Fibroblast of lung (primary cell): ENCODE measurements at places on chromosomes 2 and 18. TPM values are rescaled to one million over a fixed set of nuclear protein-coding genes. Genes with fewer than 3 reads are reported as not detected.

- DNase-seq = no peak
Observed at GRCh38 chr2:64985447-64985846, 3.8 kb upstream of the SLC1A4 start.

Gene SCG2
- 1.4 and 2.9 TPM in 2 replicates for polyA plus RNA-seq

DNA sequence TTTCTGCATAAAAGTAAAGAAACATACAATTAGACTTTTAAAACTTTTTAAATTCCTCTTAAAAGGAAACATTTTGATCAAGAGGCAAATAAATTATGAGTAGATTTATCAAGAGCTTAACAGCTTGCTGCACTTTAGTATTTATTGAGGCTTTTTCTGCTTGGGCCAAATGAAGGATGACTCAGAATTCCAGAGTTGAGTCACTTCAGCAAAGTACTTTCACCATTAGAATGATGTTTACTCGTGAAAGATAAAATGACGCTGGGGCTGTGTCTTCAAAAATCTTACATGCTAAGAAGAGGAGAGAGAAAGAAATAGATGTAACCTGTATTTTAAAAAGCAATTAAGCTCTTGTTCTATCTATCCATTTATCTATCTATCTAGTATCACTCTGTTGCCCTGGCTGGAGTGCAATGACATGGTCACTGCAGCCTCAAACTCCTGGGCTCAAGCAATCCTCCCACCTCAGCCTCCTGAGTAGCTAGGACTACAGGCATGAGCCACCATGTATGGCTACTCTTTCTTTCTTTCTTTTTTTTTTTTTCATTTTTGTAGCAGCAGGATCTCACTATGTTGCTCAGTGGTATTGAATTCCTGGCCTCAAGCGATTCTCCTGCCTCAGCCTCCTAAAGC lies 75.3 kb upstream of the RIOK3 start:
- DNase-seq = peak; percentile 91

- peak; percentile 99 for DNase-seq
Observed at GRCh38 chr2:46067501-46068305, 229.5 kb upstream of the EPAS1 start.

DNA sequence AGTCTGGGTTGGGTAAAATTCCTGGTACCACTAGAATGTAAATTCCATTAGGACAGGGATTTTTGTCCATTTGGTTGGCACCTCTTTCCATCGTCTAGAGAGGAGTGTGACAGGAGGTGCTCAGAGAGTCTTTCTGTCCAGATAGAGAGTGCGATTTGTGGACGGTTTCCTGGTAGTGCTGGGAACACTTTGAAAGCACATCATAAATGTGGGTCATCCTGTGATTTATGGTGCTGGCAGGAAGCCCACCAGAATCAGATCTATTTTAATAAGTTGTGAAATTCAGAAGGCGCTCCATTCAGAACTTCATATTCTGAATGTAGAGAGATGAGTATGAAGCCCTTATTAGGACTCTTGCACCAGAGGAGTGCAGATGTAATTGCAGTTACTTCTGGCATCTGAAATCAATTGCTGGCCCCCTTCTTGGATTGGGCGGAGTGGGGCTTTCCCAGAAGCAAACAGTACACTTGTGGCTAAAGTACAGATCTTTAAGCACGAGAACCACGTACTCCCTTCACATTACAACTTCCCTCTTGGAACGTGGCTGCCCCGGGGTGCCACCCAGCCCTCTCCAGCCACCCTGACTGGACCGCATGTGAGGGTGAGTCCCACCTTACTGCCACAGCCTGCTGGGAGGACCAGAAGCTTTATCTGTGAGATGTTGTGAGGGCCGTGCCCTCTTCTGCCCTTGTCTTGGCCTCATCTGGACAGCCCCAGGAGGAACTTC lies 243.2 kb downstream of the MYO3B start:
- DNase-seq = no peak

GRCh38 chr2:215644233-215644897 lies 208.5 kb upstream of the FN1 start:
- no peak for DNase-seq

Gene EIF4E2
- polyA plus RNA-seq = 75.3 and 77.6 TPM in 2 replicates

Gene CIB4
- not detected in 2 replicates for polyA plus RNA-seq

DNA sequence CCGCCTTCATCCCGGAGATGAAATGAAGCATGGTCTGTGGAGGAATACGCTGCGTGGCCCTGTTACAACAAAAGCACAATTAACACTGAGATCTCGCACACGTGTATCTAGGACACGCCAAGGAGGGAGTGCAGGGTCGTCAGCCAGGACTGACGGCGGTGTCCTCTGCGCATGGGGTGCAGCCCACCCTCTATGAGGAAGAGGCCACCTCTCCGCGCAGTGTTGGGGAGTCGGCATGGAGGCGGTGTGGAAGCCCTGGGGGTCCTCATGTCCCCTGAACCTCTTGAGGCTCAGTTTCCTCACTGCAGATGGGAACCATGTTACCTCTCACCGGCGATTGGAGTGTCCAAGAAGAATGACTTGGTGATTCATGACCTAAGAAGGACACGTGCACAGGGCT lies 86.0 kb upstream of the ZNF236 start:
- no peak for DNase-seq

Gene RHOB
- polyA plus RNA-seq = 107 and 113 TPM in 2 replicates

- DNase-seq = no peak
Observed at GRCh38 chr2:41940745-41941063, 107.1 kb upstream of the PKDCC start.

Gene SH3RF3
- polyA plus RNA-seq = 8.3 and 9.5 TPM in 2 replicates

DNA sequence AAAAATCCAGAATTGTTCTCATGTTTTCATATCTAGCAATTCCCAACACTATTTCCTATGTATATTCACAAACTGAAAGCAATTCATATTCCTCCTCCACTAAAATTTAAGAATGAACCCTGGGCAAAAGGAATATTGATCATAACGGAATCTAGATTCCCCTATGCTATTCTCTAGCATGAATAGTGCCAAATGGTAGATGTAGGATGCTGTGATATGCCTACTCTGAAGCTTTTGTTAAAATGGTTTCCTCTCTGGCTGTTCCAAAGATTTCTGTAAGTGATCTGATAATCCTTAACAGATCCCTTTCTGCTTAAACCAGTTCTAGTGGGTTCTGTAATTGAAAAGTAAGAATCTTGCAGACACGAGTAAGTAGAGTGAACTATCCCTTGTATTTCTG lies 298.0 kb upstream of the TANK start:
- no peak for DNase-seq

Gene ZDBF2
- polyA plus RNA-seq = 2.4 and 6.3 TPM in 2 replicates

Gene SERPINB11
- polyA plus RNA-seq = not detected in 2 replicates

DNA sequence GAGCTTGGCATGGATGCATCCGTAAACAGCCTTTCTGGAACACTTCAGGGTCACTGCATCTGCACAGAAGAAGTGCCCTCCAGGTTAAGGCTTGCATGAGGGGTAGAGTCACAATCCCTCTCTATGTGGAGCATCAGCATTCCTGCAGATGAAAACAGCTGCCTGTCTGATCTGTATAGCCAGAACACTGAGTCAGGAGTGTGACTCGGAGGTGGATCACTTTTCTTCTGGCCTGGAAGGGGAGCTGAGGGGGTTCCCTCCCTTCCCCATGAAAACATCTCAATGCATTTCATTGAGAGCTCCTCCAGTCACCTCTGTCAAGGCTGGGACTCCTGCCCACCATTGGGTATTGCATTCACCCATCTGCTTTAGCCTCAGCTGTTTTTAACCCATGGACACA lies 72.5 kb upstream of the SERPINE2 start:
- DNase-seq = peak; percentile 44

Gene GNAL
- 0.05 and 0.16 TPM in 2 replicates for polyA plus RNA-seq

GRCh38 chr2:203707530-203707929 lies 1.1 kb downstream of the CD28 start:
- DNase-seq = no peak

DNA sequence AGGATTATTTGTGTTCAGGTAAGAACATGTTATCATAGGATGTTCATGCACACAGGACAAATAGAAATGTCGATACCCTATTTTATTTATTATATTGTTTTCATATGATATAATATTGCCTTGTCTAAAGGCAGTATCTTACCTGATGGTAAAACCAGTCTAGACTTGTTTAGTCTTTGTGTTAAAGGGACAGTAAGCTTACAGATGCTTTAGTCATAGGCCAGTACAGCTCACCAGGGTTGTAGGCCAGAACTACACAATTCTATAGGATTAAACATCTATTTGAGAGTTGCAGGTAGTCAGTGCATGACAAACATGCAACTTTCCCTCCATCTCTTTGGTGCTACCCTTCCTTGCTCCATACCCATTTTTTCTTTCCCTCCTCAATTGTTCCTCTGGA lies 158.5 kb downstream of the GALNT3 start:
- DNase-seq = no peak

DNA sequence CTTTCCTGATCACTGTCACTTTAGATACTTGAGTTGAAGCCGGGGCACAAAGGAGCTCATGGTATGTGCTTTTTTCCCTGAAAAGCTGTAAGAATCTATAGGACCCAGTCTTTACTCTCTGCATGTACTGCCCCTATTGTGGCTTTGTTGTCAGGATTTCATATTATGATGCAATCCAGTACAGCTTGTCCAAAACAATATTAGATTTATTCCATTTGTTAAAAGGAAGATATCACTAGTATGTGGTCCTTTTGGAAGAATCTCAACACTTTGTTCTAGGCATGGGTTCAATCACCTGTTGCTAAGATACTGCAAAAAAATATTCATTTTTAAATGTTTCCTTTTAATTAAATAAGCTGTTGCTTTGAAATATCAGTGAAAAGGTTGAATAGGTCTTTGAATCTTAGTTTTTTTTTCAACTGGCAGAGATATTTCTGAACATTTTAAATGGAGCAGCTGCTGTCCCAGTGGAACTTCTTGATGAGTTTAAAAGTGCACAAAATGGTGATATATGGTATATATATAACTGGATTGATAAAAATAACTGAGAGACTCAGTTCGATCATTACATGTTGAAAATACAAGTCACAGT lies 256.6 kb upstream of the NT5C1B start:
- peak; percentile 32 for DNase-seq

GRCh38 chr2:192000196-192000980 lies 153.5 kb upstream of the CAVIN2 start:
- no peak for DNase-seq
